SJCRH30 (cell line): ENCODE measurements at places on chromosomes 2 and 18. TPM values are rescaled to one million over a fixed set of nuclear protein-coding genes. Genes with fewer than 3 reads are reported as not detected.

Gene MC4R
- not detected in 2 replicates for total RNA-seq

Gene NT5C1B
- total RNA-seq, result not detected in 2 replicates

DNA sequence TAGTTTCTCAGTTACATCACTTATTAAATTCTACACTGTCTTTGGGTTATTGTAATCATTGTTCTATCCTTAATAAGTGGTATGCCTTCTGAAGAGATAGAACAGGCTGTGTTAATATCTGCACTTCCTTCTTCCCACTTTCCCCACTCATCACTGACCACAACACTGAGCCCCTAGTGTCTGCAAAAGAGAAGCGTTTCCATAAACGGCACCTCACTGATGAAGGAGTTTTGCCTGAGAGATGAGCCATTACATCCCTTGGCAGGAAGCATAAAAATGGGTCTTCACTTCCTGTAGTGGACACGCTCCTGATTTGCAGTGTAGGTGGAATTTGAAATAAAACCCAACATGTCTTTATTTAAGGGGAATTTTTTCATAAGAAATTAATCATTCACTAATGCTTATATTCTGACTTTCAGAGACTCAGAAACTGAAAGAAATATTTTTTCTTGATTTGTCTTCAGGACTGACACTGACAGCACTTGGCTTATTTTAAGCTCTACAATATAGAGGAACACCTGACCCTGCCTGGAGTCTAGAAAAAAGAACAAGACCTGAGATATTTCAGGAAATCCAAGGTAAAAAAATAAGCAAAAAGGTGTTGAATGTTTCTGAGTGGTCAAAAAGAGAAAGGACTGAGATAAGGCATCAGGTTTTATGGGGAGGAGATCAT is 275.3 kb downstream of the RAD51AP2 start:
- peak; percentile 14 for DNase-seq

DNA sequence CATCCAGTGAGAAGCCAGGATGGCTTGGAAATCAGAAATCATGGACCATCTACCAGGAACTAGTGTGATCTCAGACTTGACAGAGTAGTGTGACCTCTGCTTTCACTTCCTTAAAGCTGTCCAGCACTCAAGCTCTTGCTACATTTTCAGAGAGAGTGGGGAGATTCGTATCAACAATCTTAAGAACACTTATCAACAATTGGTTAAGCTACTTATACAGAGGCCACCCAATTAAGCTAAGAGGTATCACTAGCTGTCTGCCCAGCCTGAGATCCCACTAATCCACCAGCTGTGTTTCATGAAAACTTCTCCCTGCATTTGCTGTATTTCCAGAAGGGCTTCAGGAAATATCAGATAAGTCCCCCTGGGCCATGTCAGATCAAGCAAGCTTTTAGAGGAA is 4.2 kb downstream of the RPRM start:
- no peak for DNase-seq

GRCh38 chr2:189685540-189686229 is 11.2 kb downstream of the ANKAR start:
- peak; percentile 89 for DNase-seq

DNA sequence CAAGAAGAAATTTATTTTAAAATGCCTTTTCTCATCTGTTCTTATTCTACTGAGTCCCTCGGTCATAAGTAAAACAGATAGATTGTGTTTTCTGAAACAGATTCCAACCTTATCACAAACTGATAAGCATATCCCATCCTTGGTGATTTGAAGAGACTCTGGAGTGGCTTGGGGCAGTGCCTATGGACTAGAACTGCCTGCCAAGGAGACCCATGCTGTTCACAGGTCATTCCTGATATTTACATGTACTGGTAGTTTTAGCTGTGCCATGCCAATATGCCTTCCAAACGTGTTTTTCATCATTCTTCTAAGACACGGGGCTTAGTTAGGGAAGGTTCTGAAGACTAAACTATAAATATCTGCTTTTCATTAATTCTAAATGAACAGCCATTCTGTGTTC is 11.4 kb upstream of the COL6A3 start:
- DNase-seq, result no peak

- no peak for DNase-seq
Observed at GRCh38 chr2:205948496-205948837, 137.5 kb downstream of the INO80D start.

DNA sequence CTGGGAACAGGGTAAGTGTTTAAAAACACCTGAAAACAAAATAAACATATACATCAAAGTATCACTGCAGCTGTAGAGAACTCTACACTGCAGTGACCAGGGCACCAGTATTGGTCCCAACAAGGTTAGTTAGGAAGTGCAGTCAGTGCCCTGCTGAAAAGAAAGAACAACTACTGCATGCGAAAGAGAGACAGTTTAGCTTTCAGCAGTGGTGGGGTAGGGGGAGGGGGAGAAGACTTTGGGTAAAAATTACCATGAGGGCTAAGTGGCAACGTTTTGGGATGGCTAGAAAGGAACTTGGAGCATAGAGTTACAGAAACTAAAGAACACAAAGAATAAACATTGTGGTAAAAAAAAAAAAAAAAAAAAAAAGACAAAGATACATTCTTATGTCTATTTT is 112.1 kb downstream of the UPP2 start:
- peak; percentile 53 for DNase-seq

DNA sequence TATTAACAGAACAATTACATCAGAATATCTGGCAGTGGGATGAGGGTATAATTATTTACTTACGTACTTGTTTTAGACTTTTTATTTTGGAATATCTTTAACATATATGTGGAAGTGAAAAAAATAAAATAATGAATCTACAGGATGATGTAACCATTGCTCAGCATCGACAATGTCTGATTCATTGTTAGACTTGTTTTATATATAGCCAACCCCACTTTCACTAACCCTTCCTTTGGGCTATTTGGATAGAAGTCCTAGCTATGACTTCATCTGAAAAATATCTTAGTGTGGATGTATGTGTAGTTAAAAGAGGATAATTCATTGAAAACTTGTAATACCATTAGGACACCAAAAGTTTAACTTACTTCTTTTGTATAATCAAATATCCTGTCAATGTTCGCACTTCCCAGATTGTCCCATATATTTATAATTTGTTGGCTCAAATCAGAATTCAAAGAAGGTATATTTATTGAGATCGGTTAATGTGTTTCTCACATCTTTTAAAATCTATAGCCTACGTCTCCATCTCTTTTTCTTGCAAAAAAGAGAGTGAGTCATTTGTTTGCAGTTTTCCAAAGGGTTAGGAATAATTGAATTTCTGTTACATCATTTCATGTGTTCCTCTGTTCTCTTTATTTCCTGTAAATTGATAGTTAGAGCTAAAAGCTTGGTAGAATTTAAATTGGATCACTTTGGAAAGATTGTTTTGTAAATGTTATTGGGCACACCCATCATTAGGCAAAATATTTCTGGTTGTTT is 506.1 kb upstream of the FAM98A start:
- no peak for DNase-seq

DNA sequence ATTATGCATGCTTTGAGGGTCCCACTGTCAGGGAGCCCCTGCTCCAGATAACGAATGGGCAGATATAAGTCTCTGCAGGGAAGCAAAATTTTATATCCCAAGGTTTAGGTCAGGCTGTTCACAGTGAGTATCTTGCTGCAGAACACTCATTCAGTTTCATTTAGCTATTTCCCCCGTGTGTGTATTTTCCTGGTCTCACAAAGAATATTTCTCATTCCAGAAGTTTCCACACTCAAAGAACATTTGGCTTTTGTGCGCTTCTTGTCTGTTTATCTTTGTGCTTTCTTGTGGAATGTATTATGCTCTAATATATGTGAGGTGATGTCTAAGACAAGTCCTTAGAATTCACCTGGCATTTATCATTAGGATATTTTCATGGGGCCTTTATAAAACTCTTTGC is 140.4 kb upstream of the MMADHC start:
- no peak for DNase-seq

- peak; percentile 49 for DNase-seq
Observed at GRCh38 chr2:64263315-64263714, 119.1 kb upstream of the PELI1 start.

DNA sequence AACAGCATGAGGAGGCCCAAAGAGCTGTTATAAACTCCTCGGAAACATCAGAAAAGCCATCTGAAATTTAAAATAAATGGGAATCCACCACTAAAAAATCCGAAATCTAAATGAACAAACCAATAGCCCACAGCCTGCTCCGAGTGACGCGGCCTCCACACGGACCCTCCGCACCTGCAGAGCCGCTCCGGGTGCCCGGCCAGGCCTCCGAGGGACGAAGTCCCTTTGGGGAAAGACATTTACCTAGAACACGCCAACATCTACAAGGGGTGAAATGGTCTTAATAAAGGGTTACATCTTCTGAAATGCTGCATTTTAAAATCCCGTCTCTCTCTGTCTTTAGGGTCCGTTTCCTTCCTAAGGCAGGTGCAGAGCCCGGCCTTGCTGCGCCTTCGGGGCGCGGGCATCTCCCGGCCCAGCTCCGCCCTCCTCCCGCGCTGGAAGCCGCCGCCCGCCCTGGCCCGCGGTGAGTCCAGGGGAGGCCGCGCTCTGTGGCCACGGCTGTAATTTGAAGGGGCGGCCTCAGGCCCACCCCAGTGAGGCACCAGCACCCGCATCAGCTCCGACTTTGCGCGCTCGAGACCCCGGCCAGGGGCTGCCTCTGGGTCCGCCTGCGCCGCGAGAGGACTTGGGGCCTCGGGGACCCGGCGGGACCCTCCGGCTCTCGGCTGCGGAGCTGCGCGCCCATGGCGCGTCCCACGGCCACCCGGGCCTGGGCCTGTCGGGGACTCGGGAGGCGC is 42.3 kb upstream of the CTDP1 start:
- no peak for DNase-seq

GRCh38 chr2:58762176-58762781 is 521.2 kb upstream of the FANCL start:
- peak; percentile 50 for DNase-seq

DNA sequence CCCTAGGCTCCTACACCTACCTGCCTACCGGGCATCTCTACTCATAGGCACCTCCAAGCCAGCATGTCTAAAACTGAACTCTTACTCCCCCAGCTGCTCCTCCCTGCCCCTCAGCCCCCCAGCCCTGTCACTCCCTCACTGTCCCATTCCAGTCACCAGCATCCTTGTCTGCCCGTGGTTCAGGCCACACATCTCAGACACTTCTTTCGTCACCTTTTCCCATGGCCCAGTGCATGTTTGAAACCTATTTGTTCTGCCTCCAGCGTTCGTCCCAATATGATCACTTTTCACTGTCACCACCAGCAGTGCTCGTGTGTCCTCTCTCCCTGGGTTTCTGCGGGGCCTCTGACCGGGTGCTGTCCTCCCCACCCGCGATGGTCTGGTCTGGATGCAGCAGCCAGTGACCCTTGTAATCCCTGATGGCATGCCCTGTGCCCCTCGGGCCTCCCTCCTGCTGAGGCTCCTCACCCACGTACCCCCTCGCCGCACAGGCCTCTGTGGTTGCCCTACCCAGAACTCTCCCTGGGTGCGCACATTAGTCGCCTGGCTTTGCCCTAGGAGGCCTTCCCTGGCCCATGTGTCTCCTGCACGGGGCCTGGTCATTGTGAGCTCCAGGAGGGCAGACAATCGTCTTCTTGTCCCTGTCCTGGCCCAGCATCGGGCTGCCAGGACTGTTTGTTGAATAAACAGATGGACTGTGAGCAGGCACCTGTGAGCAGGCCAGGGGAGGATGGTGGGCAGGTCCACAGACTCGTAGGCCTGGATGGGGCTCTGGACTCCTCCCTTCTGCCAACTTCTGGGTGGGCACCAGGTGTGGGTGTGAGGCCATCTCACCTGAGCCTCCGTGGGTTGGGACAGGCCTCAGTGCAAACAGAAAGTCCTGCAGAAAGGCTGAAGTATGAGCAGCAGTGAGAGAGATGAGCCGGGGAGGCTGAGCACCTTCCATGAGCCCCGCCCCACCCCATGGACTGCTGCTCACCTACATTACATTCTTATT is 15.5 kb downstream of the LDLRAD4 start:
- no peak for DNase-seq

DNA sequence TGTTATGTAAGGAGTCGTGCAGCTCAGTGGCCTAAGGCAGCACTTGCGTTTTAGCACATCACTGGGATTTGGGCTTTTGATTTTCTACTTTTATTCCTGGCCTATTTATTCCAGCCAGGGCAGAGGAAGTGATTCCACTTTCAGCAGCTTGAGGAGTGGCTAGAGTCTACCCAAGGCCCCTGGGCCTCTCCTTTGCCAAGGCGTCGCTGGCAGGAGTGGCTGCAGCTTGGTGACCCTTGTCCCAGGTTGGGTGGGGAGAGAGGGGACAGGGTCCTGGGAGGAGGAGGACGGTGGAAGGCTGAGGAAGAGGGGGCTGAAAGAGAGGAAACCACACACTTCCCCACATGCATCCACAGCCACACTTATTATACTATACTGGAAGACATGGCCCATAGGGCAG is 94.1 kb upstream of the SMAD7 start:
- DNase-seq, result no peak

GRCh38 chr2:28649481-28650265 is 102.0 kb upstream of the PPP1CB start:
- DNase-seq, result peak; percentile 57

- DNase-seq, result peak; percentile 4
Observed at GRCh38 chr18:26656431-26656943, 108.1 kb upstream of the KCTD1 start.

- no peak for DNase-seq
Observed at GRCh38 chr2:36146765-36147164, 208.8 kb upstream of the CRIM1 start.

GRCh38 chr18:6355789-6356589 is 58.7 kb downstream of the L3MBTL4 start:
- no peak for DNase-seq
